ENCODE measurements at places on chromosomes 2 and 18.

GRCh38 chr18:26685438-26686157 lies 137.2 kb upstream of the KCTD1 start:
- no peak for DNase-seq

DNA sequence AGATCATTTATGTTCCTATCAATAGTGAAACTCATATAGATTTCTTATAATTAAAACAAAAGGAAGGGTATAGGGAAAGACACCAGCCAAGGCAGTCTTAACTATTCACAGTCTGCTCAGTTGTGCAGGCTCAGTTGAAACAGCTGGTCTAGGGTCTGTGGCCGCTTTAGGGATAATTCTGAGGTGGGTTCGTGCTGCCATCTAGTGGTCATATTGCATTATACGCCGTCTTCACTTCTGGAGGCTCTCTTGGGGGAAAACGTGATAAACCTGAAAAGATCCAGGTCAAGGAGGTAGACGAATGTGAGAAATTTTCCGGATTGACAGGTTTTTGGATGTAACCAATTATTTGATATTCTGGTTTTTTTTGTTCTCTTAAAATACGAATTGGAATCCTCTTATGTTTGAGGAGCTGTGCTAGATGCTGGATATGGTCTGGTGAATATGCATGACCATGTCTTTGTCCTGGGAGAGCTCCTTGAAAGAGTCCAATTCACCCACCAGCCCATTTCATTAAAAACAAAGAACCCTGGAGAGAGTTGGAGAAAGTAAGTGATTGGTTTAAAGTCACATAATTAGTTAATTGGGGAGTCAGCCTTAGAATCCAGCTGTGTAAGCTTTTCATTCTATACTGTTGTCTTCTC lies 492.4 kb downstream of the PLCL1 start:
- DNase-seq, result no peak

DNA sequence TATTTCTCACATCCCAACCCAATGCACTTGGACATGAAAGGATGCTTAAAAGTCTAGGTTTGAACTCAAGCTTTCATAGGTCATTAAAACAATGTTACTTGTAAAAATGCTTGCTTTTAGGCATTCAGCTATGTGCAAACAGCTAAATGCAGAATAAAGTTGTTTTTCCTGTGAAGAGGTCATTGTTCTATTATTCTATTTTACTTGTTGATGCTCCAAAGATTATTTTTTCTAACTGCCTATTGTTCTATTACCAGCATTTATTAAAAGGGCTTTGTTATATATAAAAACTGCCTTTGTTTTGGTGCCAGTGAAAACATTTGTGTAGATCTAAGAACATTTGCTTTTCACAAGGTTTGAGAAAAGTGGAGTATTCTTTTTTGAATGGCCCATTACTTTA lies 49.4 kb downstream of the TMEM178A start:
- DNase-seq, result no peak

DNA sequence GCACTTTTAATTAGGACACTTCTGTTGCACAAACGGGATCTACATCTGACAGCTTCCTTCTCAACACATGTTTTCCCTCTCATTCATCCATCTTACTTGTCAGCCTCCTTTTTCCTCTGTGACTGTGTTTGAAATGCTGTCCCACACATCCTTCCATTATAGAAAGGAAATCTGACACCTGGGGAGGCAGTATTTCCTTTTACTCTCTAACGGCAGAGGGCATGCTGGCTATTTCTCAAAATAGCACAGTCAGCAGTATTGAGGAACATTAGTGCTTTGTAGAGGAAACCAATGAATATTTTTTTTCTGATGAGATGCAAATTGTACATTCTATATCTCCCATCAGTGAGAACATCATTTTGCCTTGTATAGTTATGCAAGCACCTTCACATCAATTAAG lies 668.7 kb downstream of the SLC4A3 start:
- DNase-seq, result no peak

DNA sequence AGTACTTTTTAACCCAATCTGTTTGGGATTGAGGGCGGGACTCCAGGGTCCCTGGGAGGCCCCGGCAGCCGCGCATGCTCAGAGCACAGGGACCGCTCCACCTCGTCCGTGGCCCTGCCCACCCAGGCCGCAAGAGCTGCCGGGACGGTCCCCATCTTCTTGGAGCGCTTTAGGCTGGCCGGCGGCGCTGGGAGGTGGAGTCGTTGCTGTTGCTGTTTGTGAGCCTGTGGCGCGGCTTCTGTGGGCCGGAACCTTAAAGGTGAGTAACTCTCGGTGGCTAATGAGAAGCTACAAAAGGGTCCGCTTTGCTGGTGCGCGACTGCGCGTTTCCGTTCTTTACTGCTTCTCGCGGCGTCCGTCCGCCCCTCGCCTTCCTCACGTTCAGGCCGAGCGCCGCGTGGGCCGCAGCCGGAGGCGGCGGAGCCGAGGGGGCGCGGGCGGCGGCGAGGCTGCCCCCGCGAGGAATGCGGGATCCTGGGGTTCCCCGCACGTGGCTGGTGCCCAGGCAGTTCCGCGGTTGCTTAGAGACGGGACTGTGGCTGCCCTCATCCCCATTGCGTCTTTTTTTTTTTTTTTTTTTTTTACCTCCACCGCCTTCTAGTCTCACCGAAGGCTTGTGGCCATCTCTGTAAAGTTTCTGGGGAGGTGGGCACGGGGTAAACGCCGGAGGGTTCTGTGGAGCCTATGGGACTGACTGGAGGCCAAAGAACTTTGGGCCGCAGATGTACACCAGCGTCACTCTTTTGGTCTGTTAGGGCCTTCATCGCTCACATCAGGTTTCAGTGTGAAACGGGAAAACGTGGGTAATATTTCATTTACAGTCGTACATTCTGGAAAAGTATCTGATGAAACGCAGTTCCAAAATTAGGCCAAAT lies at the start of gene SSB:
Gene SSB, plus strand, starts transcription at position 154 of the 875 bp plus-strand sequence. CDS start 2,090 bp downstream, outside the sequence.
- peak; percentile 62 for DNase-seq

DNA sequence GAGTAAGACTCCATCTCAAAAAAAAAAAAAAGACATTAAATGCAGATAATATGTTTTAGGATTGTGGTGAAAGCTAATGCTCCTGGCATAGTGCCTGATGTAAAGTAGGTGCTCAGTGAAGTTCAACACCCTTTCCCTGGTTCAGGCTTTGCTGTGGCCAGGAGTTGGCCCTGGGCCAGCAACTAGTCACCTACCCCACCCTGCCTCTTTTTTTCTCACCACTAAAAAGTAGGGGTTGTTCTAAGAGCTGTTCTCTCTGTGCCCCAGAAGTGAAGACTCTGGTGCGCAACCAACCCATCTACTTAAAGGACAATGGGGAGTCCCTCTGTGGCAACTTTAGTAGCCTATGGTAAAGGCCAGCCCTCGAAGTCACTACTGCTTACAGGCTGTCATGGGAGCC lies 75.9 kb downstream of the DNMT3A start:
- DNase-seq, result no peak

- no peak for DNase-seq
These were observed 285.1 kb downstream of the PRKCE start for GRCh38 chr2:45936623-45936979.

- DNase-seq, result no peak
These were observed 73.6 kb downstream of the OTX1 start for GRCh38 chr2:63124218-63124617.

DNA sequence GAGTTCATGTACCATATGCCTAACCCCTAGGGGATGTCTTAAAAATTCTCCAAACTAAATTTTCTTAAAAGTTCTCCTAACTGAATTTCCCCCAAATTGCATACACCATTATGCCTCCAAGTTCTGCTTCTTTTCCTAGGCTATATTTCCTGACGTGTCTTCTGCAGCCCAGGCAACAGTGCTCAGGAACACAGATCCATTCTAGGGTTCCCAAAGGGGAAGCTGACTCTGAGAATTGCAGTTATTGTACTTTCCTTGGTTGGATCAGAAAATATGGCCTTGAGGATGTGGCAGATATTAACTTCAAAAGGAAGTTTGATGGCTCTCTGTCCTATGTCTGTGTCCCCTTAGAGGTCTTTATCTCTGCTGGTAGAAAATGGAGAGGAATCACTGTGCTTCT lies 124.3 kb downstream of the TMEM17 start:
- DNase-seq, result no peak

DNA sequence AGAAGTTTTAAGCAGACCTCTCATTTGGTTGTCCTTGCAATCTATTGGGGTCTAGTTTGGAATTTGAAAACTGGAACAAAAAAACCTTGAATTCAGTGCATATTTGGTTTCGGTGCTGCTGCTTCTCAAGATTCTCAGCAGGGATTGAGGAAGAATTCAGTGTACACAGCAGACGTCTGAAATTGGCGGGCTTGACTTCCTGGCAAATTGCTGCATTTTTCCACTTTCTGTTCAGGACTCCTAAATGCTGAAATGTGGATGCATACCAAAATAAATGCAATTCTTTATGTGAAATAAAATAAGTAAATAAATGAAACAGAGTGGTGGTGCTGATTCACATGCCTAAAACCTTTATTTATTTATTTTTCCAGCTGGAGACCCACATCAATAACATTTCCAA lies 332.4 kb upstream of the KYNU start:
- no peak for DNase-seq

DNA sequence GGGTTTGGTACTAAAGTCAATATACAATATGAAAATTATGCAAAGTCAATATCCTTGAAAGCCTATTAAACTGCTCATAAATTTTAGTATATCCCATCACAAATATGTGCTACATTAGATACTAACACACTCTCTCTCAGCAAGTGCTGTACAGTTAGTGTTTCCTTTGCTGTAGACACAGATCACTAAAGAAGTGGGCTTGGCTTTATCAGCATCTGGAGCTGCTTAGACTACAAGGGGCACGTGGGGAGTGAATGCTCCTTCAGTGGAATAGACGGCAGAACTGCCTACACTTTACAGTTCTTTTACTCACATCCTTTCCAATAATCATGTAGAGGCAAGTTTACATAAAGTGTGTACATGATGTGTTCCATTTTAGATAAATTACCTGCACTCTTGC lies 26.0 kb upstream of the EFEMP1 start:
- no peak for DNase-seq

DNA sequence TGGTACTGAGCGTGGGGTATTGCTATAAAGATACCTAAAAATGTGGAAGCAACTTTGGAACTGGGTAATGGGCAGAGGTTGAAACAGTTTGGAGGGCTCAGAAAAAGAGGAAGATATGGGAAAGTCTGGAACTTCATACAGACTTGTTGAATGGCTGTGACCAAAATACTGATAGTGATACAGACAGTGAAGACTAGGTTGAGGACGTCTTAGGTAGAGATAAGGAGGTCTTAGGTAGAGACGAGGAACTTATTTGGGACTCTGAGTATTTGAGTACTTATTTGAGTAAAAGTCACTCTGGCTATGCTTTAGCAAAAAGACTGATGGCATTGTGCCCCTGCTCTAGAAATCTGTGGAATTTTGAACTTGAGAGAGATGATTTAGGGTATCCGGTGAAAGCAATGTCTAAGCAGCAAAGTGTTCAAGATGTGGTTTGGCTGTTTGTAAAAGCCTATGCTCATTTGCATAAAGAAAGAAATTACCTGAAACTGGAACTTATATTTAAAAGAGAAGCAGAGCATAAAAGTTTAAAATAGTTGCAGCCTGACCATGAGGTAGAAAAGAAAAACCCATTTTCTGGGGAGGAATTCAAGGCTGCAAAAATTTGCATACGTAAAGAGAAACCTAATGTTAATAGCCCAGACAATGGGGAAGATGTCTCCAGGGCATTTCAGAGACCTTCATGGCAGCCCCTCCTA lies 219.6 kb downstream of the PDE1A start:
- DNase-seq, result no peak
